ENCODE measurements at places on chromosomes 6 and 20. TPM values are rescaled to one million over a fixed set of nuclear protein-coding genes. Genes with fewer than 3 reads are reported as not detected.

- DNase-seq, result no peak
Observed at GRCh38 chr6:77063494-77063893, 399.8 kb downstream of the HTR1B start.

- no peak for DNase-seq
Observed at GRCh38 chr20:54379893-54380584, 95.4 kb upstream of the DOK5 start.

GRCh38 chr20:39855799-39856198 lies 833.2 kb downstream of the MAFB start:
- DNase-seq, result no peak

DNA sequence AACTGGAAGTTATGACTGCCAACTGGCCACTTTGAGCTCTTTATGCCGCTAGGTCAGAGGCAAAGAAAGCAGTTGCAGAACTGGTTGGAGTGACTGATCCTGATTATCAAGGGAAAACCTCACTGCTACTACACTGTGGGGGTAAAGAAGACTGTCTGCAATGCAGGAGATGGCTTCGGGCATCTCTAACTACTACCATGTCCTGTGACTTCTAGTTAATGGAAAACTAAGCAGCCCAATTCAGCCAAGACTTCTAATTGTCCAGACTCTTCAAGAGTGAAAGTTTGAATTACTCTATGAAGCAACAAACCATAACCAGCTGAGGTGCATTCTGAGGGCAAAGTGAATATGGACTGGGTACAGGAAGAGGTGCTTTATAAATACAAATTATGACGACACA lies 773.6 kb upstream of the SLC35B3 start:
- DNase-seq, result no peak

DNA sequence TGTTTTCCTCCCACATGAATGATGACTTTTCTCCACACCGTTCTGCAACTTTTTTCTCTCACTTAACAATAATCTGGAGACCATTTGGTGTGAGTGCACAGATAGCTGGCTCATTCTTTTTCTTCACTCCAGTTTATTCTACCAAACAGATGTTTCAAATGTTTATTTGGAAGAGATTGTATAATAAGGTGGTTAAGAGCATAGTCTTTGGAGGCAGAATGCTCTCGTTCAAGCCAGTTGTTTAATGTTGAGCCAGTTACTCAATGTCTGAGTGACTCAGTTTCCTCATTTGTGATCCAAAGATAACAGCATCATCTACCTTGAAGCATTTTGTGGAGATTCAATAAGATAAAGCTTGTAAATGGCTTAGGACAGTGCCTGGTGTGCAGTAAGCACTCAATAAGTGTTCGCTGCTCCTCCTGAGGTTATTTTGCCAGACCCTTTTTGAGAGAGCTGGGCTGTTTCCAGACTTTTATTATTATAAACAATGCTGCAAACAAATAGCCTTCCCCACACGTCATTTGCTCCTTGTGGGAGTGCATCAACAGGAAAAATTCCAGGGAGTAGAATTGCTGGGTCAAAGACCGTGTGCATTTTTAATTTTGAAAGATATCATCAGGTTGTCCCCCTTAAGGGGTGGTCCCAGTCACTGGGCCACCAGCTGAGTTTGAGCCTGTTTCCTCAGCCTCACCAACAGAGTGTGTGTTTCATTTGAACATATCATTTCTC lies 70.6 kb downstream of the VEGFA start:
- no peak for DNase-seq

The TUBB1 gene
- polyA plus RNA-seq, result 3.2 TPM

GRCh38 chr6:26754212-26754611 lies 94.7 kb upstream of the ZNF322 start:
- no peak for DNase-seq

DNA sequence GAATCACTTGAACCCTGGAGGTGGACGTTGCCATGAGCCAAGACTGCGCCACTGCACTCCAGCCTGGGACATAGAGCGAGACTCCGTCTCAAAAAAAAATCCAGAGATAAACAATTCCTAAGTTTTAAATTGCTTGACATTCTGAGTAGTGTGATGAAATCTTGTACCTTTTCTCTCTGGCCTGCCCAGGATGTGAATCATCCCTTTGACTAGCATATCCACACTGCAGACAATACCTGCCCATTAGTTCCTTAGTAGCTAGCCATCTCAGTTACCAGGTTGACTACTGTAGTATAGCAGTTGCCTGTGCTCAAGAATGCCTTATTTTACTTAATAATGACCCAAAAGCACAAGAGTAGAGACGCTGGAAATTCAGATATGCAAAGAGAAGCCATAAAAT lies 2.8 kb downstream of the ZFP57 start:
- DNase-seq, result no peak

The WFDC10B gene
- not detected for polyA plus RNA-seq

DNA sequence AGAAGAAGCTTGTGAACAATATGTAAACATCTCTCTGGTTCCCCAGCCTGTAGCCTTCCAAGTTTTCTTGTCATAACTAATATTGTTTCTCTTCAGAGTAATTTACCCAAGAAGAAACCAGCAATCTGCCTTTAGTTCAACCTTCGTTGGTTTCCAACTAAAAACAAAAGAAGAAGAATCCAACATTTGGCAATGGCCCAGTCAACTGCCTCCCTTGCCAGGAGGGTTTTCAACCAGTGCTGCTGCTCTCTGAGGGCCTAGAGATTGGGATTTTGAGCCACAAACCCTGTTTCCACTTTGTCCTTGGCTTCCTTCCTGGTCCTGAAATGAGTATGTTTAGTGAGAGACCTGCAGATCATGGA lies 395.8 kb upstream of the CNR1 start:
- DNase-seq, result no peak

The ARMC12 gene
- polyA plus RNA-seq, result 0.56 TPM

DNA sequence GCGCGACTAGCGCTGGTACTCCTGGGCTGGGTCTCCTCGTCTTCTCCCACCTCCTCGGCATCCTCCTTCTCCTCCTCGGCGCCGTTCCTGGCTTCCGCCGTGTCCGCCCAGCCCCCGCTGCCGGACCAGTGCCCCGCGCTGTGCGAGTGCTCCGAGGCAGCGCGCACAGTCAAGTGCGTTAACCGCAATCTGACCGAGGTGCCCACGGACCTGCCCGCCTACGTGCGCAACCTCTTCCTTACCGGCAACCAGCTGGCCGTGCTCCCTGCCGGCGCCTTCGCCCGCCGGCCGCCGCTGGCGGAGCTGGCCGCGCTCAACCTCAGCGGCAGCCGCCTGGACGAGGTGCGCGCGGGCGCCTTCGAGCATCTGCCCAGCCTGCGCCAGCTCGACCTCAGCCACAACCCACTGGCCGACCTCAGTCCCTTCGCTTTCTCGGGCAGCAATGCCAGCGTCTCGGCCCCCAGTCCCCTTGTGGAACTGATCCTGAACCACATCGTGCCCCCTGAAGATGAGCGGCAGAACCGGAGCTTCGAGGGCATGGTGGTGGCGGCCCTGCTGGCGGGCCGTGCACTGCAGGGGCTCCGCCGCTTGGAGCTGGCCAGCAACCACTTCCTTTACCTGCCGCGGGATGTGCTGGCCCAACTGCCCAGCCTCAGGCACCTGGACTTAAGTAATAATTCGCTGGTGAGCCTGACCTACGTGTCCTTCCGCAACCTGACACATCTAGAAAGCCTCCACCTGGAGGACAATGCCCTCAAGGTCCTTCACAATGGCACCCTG lies 1.6 kb downstream of the TPBG start:
- DNase-seq, result no peak

Measured in left renal cortex interstitium (tissue), 4 donors.